CD8-positive, alpha-beta memory T cell (primary cell): ENCODE measurements at places on chromosomes 5 and 9.

DNA sequence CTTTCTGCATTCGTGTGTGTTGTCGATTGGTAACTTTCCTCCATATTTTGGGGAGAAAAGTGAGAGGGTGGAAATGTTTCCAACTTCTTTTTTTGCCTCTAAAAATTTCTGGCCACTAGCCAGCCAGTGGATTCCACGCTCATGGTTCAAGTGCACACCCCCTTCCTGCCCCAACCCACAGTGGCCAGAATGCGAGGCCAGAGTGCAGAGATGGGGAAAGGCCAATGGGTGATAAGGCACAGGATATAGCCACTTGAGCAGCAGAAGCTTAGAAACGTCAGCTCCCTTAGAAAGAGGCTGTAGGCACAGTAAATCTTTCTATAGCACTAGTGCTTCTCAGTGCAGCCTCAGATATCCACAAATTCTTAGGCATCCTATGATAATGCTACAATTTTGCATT lies 75.8 kb upstream of the ADRB2 start:
- no peak for DNase-seq
- H3K27ac ChIP-seq, result no peak overlapping the region
- no peaks in the 10 kb centered on the region for H3K27me3 ChIP-seq
- H3K4me1 ChIP-seq, result no peaks in the 10 kb centered on the region
- no peaks in the 10 kb centered on the region for H3K36me3 ChIP-seq
- no peak overlapping the region for H3K4me3 ChIP-seq

DNA sequence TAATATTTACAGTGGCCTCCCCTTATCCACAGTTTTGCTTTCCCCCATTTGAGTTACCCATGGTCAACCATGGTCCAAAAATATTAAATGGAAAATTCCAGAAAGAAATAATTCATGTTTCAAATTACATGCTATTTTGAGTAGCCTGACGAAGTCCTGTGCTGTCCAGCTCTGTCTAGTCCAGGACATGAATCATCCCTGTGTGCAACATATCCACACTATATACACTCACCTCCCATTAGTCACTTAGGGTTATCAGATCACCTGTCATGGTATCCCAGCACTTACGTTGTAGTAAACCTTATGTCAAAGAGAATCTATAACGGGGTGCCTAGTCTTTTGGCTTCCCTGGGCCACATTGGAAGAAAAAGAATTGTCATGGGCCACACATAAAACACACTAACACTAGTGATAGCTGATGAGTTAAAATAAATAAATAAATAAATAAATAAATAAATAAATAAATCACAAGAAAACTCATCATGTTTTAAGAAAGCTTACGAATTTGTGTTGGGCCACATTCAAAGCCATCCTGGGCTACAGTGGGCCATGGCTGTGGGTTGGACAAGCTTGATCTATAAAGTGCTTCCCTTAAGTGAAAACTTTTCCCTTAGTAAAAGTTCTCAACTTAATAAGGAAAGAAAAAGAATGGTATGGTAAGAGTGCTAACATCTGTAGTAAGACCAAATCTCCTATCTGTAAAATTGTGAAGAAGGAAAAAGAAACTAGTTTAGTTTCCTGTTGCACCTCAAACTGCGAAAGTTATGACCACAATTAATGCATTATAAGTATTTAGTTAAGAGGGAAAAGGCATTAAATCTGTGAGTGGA lies 15.9 kb upstream of the OMD start:
- DNase-seq, result no peak
- no peak overlapping the region for H3K4me3 ChIP-seq
- H3K27me3 ChIP-seq, result no peaks in the 10 kb centered on the region
- peak overlapping the region; percentile 3 for H3K27ac ChIP-seq
- H3K4me1 ChIP-seq, result no peaks in the 10 kb centered on the region
- no peaks in the 10 kb centered on the region for H3K36me3 ChIP-seq

DNA sequence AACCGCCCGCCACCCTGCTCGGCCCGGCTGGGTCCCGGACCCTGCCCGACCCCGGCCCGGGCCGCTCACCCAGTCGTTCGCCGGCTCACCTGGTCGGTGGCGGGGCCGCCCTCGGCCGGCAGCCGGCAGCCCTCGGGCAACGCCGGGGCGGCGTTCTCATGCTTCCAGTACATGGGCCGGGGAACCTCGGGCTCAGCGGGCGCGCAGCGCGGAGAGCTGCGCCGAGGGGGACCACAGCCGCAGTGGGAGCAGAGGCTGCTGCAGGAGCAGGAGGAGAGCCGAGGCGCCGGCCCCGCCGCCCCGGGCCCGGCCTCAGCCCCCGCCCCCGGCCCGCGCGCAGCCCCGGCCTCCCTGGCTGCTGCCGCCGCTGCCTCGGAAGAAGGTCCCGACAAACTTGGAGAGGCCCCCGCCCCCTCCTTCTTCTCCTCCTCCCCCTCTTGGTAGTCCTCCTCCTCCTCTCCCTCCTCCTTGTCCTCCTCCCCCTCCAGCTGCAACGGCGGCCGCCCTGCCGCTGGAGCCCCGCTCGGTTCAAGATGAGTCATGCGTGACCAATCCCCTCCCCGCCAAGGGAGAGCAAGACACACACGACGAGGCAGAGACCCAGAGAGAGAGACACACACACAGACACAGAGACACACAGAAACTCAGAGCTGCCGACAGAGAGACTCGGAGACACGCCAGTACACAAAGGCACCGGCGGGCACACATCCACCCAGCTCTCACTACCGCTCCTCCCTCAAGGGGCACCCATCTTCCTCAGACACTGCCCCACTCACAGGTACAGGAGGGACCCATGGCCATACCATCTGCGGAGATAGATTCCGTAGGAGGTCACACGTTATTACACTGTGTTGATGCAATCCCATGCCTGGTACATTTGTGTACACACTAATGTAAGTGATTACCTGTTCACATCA lies at the start of gene LHX6:
TSS of gene LHX6 (minus strand) at position 390 of the 917 bp plus-strand sequence. CDS start at position 173, 217 bp downstream.
- no peak within 1 kb of the TSS for H3K4me3 ChIP-seq
- H3K27ac ChIP-seq, result no peak within 1 kb of the TSS

DNA sequence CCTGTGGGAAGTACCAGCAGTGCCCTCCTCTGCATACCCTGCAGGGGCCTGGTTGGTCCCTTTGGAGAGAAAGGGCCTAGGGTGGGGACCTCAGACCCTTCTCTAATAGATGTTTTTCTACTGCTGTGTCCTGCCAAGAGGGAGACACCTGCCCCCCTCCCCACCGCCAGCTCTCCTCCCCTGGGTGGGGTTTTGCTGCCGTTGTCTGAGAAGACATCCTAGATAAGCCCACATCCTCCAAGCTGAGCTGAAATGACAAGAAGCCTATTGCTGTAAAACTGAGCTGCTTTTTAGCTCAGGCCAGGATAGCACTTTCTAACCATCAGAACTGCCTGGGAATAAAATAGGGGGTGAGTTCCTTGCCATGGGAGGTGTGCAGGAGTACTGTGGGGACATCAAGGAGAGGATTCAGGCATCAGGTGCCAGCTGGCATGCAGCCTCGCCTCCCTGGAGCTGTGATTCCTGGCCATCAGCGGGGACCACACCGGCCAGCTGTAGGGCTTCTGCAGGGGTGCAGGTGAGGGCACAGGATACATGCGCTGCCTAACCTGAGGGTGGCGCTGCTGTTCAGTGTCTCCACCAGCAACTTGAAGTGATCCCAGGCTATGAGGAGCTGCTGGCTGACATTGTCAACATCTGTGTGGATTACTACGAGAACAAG lies 37.9 kb downstream of the CYFIP2 start:
- H3K36me3 ChIP-seq, result peaks cover 33% of the 10 kb centered on the region
- peaks cover 60% of the 10 kb centered on the region for H3K4me1 ChIP-seq
- H3K4me3 ChIP-seq, result peak overlapping the region; percentile 38
- DNase-seq, result peak; percentile 33

DNA sequence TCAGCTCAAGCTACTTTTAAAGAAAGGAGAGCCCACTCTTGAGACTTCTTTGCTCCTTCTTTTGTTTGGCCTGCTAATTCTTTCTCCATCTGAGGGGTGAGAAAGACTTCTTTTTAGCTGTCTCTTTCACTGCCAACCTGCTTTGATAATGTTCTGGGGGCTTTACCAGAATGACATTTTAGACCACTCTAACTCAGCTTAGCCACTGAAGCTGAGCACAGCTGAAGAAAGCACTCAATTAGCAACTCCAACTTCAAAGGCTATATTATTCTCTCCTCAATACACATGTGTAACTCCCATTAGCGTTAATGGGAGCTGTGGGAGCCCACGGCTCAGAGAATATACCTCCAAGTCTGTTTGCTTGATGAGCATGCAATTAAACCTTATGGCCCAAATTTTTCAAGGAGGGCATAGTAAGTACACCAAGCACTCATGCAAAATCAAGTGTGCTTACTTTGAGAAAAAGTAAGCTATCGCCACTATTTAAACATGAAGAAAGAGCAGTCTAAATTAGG lies 815.4 kb upstream of the DMAC1 start:
- DNase-seq, result no peak
- no peak overlapping the region for H3K27ac ChIP-seq
- no peaks in the 10 kb centered on the region for H3K27me3 ChIP-seq
- no peak overlapping the region for H3K4me3 ChIP-seq
- no peaks in the 10 kb centered on the region for H3K36me3 ChIP-seq

- H3K4me1 ChIP-seq, result no peaks in the 10 kb centered on the region
- no peaks in the 10 kb centered on the region for H3K27me3 ChIP-seq
Observed at GRCh38 chr9:23669776-23670175, 156.3 kb downstream of the ELAVL2 start.

DNA sequence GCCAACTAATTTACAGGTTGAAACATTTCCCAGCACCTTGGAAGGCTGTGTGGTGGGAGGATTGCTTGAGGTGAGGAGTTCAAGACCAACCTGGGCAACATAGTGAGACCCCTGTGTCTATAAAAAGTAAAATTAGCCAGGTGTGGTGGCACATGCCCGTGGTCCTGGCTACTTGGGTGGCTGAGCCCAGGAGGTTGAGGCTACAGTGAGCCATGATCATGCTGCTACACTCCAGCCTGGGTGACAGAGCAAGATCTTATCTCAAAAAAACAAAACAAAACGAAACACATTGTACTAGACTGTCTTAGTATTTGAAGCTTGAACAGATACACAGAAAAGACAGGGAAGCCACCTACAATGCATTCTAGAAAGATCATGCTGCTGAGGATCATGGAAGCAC lies 2.8 kb upstream of the HSDL2 start:
- no peaks in the 10 kb centered on the region for H3K27me3 ChIP-seq
- H3K27ac ChIP-seq, result peak overlapping the region; percentile 87
- peaks cover 20% of the 10 kb centered on the region for H3K4me1 ChIP-seq
- DNase-seq, result no peak

DNA sequence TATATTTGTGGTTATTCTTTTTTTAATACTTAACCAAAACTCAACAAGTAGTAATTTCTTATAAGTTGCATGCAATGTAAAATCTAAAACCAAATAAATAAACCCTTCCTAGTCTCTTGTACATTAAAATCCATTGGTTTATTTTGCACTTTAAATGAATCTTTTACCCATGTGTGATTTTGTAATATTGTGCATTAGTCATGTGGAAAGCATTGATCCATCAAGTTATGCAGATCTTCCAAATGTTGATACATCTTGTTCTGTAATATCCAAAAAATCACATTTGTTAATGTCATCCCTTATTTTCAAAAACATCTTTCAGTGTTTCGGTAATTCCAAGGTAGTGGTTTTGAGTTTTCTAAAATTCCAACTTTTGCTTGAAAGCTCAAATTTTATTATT lies 63.3 kb downstream of the CWC27 start:
- H3K4me1 ChIP-seq, result no peaks in the 10 kb centered on the region
- no peaks in the 10 kb centered on the region for H3K36me3 ChIP-seq
- no peak for DNase-seq
- H3K4me3 ChIP-seq, result no peak overlapping the region

DNA sequence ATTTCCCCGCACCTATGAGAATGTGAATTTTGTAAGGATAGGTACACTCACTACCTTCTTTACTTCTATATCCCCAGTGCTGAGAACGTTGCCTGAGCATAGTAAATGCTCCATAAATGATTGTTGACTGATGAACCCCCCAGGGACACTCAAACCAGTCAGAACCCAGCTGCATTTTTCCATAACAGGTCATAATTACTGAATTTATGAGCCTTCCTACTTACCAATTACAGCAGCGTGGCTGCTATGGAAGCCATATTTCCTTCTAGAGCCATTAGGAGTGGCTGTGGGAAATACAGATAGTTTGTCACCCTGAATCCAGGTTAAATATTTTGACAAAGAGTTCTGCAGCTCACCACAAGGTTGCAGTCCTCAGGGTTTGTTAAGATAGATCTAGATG lies 135.0 kb downstream of the TAF11L14 start:
- DNase-seq, result no peak
- H3K36me3 ChIP-seq, result no peaks in the 10 kb centered on the region
- H3K27me3 ChIP-seq, result no peaks in the 10 kb centered on the region
- no peak overlapping the region for H3K4me3 ChIP-seq

DNA sequence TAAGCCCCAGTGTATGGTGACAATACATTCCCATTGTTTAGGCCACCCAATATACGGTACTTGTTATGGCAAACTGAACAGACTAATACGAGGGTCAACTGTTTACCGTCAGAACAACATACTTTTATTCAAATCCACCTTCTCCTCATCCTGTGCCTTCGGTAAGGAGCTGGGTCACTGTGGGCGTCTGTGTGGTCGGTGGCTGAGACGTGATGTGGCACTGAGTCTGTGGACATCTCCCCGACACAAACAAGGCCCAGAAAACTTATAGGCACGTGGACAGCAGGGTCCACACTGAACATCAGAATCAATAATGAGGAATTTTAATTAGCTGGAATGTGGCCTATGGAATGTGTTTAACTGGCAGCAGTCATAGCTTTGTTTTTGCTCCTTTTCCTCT lies 154.3 kb upstream of the IRX2 start:
- DNase-seq, result no peak
- no peak overlapping the region for H3K27ac ChIP-seq
- no peaks in the 10 kb centered on the region for H3K27me3 ChIP-seq
- no peaks in the 10 kb centered on the region for H3K36me3 ChIP-seq
- no peaks in the 10 kb centered on the region for H3K4me1 ChIP-seq
- no peak overlapping the region for H3K4me3 ChIP-seq

- H3K27me3 ChIP-seq, result no peaks in the 10 kb centered on the region
- H3K27ac ChIP-seq, result no peak overlapping the region
- H3K4me1 ChIP-seq, result no peaks in the 10 kb centered on the region
- no peak for DNase-seq
- no peak overlapping the region for H3K4me3 ChIP-seq
Observed at GRCh38 chr5:128681764-128682592, 143.9 kb upstream of the FBN2 start.

- no peaks in the 10 kb centered on the region for H3K36me3 ChIP-seq
- no peak for DNase-seq
- H3K27me3 ChIP-seq, result no peaks in the 10 kb centered on the region
- H3K4me1 ChIP-seq, result no peaks in the 10 kb centered on the region
Observed at GRCh38 chr5:116076496-116076895, 8.3 kb upstream of the COMMD10 start.

DNA sequence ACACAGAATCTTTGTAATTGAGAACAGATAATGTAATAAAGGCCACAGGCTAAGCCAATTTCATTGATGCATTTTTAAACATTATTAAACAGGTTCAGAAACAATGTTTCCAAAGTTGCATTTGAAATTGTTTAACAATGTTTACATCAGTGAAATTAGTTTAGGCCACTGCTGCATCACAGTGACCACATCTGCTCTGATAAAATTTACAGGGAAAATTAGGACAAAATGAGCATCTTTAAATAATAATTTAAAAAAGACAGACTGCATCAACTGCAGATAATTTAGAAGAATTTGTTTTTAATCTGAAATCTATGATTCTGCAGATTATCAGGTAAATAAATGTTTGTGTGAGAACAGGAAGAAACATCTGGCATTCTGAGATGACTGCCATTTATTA lies 420.4 kb downstream of the BNC2 start:
- H3K27ac ChIP-seq, result no peak overlapping the region
- H3K36me3 ChIP-seq, result no peaks in the 10 kb centered on the region
- H3K27me3 ChIP-seq, result no peaks in the 10 kb centered on the region
- H3K4me3 ChIP-seq, result no peak overlapping the region
- no peak for DNase-seq

- H3K4me3 ChIP-seq, result no peak overlapping the region
- no peak for DNase-seq
- peaks cover 70% of the 10 kb centered on the region for H3K36me3 ChIP-seq
Observed at GRCh38 chr9:128995791-128996190, 32.3 kb downstream of the SH3GLB2 start.
